ENCODE measurements at places on chromosomes 5 and 9.

GRCh38 chr9:32735476-32735875 is 47.9 kb upstream of the TMEM215 start:
- DNase-seq = no peak

DNA sequence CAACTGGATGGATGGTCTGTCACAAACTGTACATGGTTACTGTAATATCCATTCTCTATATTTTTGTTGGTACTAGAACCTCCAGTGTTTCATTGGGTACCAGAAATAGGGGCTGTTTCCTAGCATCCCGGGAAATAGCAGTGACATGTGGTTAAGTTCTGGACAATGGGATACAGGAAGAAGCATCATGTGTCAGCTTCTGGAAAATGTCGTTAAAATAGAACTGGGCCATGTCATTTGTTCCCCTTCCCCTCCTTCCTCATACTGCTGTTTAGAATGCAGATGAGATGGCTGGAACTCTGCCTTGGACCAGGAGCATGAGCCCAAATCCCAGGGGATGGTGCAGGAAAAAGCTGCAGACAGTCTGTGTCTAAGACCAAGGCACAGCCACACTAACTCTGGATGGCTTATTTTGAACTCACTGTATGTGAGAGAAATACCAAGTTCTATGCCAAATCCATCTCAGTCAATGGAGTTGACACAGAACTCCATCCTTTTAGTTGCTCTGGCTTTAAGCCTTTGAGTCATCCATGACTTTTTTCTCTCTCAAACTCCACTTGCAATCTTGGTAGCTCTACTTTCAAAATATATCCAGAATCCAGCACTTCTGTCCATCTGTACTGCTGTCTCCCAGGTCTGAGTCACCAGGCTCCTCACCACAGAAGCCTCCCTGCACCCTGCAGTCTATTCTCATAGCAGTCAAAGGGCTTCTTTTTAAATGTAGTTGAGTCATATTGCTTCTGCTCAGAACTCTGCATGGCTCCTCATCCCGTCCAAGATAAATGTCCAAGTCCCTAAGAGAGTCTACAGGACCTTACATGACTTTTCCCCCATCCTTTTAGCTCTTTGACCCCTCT is 184.2 kb downstream of the NSG2 start:
- peak; percentile 90 for DNase-seq

DNA sequence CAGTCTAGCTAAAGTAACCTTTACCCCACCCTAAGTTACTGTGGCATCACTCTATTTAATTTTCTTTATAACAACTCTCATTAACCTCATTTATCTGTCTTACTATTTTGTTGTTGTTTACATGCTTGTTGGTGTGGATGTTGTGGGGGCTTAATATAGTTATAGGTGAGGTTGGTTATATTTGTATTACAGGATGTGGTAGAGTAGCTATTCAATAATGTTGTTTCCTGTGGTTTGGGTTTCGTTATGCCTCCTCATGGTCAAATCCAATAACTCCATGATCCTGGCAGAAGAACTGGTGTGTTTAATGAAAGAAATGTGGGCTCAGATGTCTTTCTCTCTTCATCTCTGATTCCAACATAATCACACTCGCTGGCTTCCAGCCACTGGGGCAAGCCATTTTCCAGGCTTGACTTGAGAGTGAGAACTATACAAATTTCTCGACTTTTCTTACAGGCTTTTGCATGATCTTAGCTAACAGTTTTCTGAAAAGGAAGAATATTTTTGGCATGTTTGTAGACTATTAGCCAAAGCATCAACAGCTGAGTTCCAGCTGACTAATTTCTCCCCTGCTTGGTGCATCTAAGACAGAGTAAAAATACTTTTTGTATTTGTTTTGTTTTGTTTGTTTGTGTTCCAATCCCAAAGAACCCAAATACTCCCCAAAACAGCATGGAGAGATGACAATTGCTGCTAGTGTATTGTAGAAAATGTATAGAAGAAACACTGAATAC is 303.7 kb upstream of the PAPPA start:
- peak; percentile 84 for DNase-seq

DNA sequence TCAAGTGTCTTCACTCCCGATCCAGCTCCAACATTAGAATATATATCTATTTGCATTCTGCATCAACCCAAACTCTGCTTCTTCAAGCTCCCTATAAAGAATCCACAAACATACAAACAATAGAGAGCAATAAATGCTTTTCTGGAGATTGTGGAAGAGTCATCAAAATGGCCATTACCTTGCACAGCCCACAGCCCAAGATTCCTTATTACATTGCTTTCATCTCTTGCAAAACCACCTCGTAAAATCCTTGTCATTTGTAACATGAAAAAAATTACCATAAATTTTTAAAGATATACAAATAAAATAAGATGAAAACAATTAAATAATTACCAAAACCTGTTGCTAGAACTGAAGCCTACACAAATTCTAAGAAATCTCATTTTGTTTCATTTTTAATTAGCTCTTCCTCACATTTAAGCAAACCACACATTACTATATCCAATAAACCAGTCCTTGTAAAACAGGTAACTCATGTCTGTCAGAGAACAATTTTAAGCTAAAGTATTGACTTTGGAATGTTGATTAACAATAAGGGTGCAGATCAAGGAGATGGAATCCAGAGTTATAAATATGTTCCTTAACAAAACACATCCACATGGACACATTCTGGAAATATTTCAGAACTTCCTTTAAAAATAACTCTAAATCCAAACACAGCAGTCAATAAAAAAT is 7.1 kb downstream of the SPINK9 start:
- no peak for DNase-seq

DNA sequence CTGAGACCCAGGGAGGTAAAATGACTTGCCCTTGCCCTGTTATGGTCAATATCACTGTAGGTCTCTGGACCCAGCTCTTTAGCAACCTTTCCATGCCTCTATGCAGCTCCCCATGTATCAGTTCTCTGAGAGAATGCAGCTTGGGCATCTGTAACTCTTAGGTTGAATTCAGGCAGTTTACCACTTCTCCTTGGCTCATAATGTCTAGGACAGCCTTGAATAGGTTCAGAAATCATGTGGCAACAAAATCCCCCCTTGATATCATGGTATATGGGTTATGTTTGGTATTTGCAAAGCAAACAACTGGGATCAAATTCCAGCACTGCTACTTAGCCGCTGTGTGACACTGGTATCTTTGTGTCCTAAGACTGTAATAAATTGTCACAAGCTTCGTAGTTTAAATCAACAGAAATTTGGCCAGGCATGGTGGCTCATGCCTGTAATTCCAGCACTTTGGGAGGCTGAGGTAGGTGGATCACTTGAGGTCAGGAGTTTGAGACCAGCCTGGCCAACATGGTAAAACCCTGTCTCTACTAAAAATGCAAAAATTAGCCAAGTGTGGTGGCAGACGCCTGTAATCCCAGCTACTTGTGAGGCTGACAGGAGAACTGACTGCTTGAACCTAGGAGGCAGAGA is 10.7 kb upstream of the SUB1 start:
- DNase-seq = no peak

DNA sequence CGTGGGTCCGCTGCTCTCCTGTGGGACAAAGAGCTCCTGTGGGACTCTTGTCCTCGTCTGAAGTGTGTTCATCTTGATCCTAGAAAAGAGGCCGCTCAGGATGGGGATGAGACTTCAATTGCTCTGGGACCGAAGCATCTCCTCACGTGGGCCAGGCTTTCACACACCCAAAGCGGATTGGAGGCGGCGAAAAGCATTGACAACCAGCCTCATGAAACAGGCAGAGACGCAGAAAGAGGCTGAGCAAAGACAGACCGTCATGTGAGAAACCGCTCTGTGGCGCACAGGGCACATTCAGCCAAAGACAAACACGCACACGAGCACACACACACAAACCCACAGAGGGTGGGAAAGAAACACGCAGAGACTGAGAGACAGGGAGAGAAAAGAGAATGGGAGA is 479.5 kb downstream of the SPATA31A7 start:
- no peak for DNase-seq

- DNase-seq = no peak
Measured at GRCh38 chr5:96637196-96637595, 25.0 kb upstream of the CAST start.

GRCh38 chr9:136117916-136118319 is 757 bp downstream of the TMEM250 start:
- no peak for DNase-seq

DNA sequence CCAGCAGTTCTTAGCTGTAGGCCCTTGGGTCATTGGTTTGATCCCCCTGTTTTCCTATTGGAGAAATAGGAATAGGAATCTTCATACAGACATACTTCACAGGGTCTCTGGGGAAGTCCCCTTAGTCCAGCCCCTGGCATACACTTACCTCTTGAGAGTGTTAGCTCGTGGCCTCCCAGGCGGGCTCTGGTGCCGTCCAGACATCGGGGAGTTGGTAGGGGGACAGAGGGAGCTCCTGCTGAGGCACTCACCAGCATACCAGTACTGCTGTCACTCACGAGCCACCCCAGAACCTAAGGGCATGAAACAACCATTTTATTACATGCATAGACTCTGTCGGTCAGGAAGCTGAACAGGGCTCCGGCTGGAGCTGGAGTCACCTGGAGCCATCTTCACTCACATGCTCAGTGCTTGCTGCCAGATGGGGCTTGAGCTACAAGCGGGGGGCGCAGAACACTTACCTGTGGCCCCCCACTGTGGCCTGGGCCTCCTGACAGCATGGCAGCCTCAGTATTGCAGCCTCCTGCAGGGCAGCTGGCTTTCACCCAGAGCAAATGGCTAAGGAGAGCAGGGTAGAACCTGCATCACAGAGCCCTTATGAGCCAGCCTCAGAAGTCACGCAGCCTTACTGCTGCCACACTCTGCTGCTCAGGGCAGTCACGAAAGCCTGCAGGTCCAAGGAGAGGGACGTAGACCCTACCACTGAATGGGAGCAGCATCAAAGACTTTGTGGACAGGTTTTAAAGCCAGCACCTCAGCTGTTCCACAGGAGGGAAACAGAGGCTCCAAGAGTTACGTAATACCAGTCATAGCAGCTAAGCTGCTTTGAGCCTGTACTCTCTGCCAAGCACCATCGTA is 58.3 kb upstream of the ANGPTL2 start:
- DNase-seq = no peak
